ENCODE measurements at places on chromosomes 5 and 9.

- no peak for DNase-seq
Measured at GRCh38 chr9:75699017-75699416, 191.5 kb upstream of the PCSK5 start.

DNA sequence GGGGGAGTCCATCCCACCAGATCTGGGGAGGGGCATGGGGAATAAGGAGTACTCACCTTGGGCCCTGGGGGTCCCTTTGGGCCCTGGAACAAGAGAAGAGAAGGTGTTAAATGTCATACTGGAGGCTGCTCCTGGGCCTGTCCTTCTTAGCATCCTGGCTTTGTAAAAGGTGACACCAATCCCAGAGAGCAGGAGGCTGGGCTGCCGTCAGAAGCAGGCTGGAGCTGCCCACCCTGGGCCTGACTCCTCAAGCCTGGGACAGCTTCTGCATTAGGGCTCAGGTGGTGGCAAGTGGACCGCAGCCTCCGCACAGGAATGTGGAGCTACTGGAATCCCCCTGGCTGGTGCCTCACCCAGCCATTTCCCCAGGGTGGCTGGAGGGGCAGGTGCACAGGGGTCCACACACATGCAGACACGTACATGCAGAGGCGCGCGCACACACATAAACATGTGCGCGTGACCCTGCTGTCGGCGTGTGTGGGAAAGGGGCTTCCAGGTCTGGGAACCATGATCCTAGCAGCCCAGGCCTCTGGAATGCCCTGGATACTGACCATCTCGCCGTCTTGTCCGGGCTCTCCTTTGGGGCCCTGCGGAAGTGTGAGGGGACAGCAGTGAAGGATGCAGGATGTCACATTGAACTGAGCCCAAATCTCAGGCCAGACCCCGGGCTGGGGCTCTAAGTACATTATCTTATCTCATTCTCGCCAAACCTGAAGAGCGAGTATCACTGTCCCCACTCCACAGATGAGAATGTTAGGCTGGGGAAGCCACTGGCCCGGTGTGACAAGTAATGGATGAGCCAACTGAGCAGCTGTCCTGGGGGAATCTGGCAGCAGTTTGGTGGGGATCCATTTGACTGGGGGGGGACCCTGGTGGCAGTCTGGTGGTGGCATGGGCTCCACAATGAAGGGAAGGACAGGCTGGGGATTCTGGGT lies 29.3 kb upstream of the PHYKPL start:
- no peak for DNase-seq

GRCh38 chr9:135939351-135940265 lies 21.6 kb downstream of the UBAC1 start:
- DNase-seq, result no peak

- no peak for DNase-seq
Measured at GRCh38 chr9:114688379-114688778, 6.4 kb upstream of the TEX48 start.

DNA sequence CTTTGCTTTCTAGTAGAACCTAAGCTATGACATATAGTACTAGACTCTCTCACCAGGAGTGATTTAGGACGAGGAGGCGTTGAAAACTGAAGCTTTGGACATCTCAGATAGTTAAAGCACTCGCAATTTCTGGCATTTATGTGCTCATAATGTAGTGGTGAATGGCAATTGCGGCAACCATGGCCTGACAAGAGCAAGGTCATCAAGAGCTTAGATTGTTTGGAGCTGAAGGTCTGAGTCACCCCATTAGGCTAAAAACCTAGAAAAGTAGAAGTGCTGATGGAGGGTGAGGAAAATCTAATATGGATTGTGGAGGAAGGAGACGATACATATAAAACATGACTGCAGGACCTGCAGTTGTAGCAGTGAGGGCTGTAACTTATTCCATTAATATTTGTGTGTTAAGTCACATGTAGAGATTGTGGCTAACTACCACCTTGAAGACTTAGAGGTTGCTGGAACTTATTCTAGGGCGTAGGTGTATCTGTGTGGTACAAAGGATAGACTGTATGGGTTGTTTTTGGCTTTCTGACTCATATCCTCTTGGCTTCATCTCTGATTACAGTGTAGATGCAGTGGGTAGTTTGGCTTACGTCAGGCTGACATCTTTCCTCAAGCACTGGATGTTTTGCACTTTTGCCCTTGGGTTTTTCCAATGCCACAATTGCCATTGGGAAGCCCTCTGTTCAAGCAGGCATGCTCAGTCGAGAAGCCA lies 138.9 kb upstream of the CDKN2B start:
- DNase-seq, result peak; percentile 26

- DNase-seq, result no peak
Measured at GRCh38 chr5:154236011-154236410, 45.5 kb downstream of the GALNT10 start.

- DNase-seq, result no peak
Measured at GRCh38 chr9:113741886-113742854, 133.9 kb upstream of the ZNF618 start.

DNA sequence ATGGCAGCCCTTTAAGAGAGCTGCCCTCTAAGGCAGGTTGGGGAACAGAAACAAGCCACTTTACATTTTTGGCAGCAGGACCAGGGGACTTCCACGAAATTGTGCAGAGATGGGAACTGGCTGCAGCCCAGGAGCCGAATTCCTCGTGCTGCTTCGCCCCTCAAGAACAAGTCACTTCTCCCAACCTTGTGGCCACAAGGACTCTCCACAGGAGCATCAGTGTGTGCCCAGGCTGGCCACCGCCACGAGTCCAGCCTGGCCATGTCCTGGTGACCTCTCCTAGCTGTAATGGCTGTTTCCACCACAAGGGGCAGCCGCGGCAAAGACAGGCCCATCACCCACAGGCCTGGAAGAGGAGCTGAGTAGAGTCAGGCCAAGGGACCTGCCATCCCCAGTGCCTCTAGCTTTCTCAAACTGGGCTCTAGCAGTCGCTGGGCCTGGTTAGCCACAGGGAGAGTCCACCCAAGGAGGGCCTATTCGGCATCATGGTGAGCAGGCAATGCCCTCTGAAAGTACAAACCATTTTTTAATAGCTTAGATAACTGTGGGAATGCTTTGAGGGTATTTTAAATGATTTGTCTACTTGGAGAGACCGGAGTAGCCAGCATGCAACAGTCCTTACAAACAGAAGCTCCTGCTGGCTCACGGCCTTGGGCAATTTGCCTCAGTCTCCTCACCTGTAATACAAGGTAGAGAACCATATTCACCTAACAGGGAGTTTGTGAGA lies 129.0 kb downstream of the COL23A1 start:
- peak; percentile 19 for DNase-seq

- no peak for DNase-seq
Measured at GRCh38 chr9:109969011-109969410, 189.0 kb downstream of the PALM2AKAP2 start.

DNA sequence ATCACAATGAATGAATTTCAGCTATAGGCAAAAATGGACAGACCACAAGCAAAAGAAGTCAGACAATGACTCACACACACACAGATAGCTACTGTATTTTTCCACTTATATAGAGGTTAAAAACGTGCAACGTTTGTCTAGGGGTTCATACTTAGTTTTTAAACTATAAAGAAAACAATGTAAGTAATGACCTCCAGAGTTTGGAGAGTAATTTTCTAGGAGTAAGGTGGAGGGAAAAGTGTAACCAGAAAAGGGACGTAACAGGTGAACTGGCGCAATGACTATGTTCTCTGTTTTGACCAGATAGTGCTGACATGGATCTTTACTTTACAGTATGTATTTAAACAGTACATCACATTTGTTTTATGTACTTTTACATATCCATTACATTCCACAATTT lies 51.1 kb downstream of the FNIP1 start:
- DNase-seq, result no peak

DNA sequence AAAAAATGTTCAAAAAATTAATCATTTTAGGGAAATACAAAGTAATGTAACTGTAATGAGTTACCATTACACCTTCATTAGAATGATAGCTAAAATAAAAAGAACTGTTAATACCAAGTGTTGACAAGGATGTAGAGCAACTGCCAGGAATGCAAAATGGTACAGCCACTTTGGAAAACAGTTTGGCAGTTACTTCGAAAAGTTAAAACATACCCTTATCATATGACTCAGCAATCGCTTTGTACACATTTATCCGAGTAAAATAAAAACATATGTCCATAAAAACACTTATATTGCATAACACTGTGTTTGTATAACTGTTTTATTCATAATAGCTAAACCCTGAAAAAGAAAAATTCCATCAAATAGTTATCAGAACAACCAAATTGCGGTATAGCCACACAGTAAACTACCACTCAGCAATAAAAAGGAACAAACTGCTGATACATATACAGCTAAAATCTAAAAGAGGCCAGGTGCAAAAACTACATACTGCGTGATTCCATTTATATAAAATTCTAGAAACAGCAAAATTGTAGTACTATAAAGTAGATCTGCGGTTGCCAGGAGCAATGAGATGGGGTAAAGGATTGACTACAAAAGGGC lies 61.7 kb downstream of the RFX3 start:
- no peak for DNase-seq

GRCh38 chr9:9792144-9792857 lies 820.5 kb downstream of the PTPRD start:
- DNase-seq, result no peak

- no peak for DNase-seq
Measured at GRCh38 chr9:79877943-79878602, 306.3 kb downstream of the TLE4 start.

DNA sequence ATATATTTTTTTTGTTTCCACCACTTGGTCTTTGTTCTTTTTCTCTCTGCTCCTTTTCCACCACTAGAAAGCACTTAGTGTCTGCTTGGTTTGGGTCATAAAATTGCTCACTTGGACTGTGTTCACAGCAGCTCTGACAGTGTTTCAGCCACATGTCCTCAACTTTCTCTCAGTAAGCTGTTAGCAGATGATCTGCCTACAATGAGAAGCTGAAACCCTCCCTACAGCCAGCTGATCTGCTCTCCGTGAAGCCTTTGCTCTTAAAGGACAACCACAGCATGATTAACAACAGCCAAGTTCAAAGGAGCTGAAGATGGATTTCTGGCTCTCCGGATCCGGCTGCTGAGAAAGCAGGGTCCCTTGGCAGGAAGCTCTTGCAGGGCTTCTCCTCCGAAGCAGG lies 31.6 kb downstream of the PRLR start:
- no peak for DNase-seq

GRCh38 chr9:19127871-19128500 lies 694 bp upstream of the PLIN2 start:
- DNase-seq, result no peak

GRCh38 chr5:132472431-132472830 lies 18.1 kb downstream of the IRF1 start:
- DNase-seq, result no peak

DNA sequence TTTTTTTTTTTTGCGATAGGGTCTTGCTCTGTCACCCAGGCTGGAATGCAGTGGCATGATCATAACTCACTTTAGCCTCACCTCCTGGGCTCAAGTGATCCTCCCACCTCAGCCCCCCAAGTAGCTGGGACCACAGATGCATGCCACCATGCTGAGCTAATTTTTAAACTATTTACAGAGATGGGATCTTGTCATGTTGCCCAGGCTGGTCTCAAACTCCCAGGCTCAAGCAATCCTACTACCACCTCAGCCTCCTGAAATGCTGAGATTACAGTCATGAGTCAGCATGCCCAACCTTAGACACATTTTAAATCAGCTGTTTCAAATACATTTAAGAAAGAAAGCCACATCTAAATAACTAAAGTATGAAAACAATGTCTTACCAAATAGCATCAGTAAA lies 439.0 kb downstream of the EBF1 start:
- no peak for DNase-seq

DNA sequence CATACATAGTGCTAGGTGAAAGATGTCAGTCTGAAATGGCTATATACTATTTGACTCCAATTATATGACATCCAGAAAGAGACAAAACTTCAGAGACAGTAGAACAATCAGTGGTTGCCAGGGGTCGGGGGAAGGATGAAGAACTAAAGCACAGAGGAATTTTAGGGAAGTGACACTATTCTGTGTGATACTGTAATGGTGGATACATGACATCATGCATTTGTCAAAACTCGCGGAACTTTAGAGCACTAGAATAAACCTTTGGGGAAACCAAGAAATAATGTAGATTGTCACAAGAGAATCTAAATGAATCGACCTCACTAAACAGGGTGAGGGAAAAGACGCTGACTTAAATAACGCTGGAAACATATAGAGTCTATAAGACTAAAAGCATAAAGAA lies 107.0 kb upstream of the RETREG1 start:
- no peak for DNase-seq

- DNase-seq, result peak; percentile 75
Measured at GRCh38 chr9:80968611-80969010, 720.7 kb downstream of the TLE1 start.

DNA sequence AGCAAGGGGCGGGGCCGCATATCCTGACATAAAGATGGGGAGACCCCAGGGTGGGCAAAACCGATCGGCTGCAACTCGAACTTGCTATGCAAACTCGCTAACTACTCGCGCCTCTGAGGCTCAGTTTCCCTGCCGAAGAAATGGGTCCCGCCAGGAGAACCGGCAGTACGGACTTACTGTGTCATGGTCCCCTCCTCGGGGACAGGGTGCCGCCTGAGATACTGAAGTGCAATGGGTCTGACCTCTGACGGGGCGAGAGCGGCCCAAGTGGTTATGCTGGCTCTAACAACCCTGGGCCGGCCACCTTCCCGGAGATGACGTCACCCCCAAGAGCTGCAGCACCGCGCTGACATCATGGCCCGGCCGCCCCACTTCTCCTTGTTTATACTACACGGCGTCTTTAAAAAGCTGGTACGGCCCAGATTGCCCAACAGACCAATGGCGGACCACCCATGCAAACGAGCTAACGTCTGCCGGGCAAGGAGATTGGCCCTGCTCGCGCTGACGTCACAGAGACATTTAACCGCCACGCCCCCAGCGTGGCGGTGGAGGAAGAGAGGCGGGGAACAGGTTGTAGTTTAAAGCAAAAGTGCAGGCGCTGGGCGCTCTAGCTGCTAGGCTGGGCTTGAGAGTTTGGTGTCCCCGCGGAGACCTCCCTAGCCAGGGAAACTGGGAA lies 490 bp upstream of the RNF44 start:
- DNase-seq, result peak; percentile 97

- no peak for DNase-seq
Measured at GRCh38 chr5:76818844-76819831, at the start of gene F2RL1. F2RL1 (plus strand) TSS chr5:76819030; CDS start chr5:76819183, 153 bp downstream.

DNA sequence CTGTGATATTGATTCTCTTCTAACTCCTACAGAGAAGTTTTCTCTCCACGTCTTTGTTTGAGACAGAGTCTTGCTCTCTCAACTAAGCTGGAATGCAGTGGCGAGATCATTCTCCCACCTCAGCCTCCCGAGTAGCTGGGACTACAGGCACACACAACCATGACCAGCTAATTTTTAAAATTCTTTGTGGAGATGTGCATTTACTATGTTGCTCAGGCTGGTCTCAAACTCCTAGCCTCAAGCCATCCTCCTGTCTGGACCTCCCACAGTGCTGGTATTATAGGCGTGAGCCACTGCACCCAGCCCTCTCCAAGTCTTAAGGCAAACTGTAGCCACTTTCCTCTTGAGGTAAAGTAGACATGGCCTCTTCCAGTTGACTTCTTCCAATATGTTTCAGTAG lies 72.2 kb downstream of the SNX18 start:
- no peak for DNase-seq

- DNase-seq, result no peak
Measured at GRCh38 chr5:124157320-124157719, 589.1 kb downstream of the ZNF608 start.
